ENCODE measurements at places on chromosomes 4 and X.

DNA sequence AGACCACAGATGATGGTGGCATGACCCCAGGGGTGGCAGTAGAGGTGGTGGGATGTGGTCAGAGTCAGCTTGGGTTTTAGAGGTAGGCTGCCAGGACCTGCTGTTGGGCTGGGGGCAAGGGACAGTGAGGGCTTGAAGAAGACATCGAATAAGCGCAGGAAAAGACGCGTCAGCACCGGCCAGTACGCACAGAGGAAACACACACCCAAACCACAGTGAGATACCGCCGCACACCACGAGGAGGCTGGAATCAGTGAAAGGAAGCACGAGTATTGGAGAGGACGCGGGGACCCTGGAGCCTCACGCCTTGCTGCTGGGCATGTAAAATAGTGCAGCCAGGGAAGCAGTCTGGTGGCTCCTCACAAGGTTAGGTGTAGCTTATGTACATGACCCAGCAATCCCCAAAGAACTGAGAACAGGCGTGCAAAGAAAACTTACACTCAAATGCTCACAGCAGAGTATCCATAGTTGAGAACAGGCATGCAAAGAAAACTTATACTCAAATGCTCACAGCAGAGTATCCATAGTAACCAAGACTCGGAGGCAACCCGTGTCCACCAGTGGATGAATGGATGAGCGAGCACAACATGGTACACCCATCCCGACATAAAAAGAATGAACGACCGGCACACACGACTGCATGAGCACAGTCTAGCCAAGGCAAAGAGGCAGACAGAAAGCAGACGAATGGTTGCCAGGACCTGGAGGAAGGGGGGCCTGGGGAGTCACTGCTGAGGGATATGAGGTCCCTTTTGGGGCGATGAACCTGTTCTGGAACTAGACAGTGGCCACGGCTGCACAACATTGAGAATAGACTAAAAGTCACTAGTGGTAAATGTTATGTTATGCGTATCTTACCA is 13.3 kb downstream of the PDZD4 start:
- DNase-seq, result no peak

GRCh38 chr4:752196-752861 is 46.7 kb downstream of the PCGF3 start:
- no peak for DNase-seq

GRCh38 chr4:126718136-126718535 is 914.6 kb upstream of the INTU start:
- DNase-seq, result no peak

DNA sequence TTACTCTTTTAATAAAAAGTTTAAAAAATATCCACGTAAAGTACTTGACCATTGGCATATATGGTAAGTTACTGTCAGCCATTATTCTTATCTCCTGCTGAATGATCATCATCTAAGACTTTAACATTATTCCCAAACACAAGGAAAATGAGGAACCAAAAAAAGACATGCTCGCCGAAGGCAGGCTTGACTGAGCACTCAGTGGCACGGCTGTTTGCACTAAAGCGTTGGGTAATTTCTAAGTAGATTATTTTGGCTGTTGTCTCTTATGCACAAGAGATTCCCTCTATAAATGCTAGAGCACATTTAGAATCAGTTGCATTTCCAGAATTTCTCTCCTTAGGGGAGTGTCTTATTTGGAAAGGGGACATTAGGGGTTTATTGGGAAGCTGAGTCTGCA is 82.8 kb downstream of the CHRNA9 start:
- DNase-seq, result no peak

GRCh38 chr4:55008166-55009056 is 117.0 kb downstream of the KDR start:
- no peak for DNase-seq

- DNase-seq, result no peak
Observed at GRCh38 chrX:19440713-19441112, 74.6 kb downstream of the MAP3K15 start.

- DNase-seq, result no peak
Observed at GRCh38 chr4:31807036-31807435, 1086.9 kb downstream of the PCDH7 start.

- no peak for DNase-seq
Observed at GRCh38 chr4:136651932-136652331, 880.4 kb downstream of the PCDH18 start.

GRCh38 chr4:44861756-44862155 is 135.4 kb upstream of the GNPDA2 start:
- no peak for DNase-seq

Data from activated CD4-positive, alpha-beta T cell treated with anti-CD3 and anti-CD28 coated beads for 4 hours (primary cell).